IMR-90 (cell line): ENCODE measurements at places on chromosomes 16 and 17. TPM values are rescaled to one million over a fixed set of nuclear protein-coding genes. Genes with fewer than 3 reads are reported as not detected.

DNA sequence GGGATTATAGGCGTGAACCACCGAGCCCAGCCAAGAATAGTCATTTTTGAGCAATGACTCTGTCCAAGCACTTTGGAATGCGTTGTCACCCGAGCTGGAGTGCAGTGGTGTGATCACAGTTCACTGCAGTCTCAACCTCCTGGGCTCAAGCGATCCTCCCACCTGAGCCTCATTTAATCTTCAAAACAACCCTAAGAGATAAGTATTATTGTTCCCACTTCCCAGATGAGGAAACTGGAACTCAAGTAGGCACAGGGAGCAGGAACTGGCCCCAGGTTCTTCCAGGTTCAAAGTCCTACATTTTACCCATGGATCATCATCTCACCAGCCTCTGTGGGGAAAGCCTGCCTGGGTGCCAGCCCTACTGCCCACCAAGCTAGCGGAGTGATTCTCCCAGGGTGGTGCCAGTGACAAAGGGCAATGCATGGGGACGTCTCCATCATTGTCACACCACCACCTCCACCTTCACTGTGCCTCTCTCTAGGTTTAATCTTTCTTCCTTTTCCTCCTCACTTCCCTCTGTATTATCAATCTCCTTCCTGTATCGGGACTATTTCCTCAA lies 11.3 kb upstream of the RNF157 start:
- DNase-seq = no peak

DNA sequence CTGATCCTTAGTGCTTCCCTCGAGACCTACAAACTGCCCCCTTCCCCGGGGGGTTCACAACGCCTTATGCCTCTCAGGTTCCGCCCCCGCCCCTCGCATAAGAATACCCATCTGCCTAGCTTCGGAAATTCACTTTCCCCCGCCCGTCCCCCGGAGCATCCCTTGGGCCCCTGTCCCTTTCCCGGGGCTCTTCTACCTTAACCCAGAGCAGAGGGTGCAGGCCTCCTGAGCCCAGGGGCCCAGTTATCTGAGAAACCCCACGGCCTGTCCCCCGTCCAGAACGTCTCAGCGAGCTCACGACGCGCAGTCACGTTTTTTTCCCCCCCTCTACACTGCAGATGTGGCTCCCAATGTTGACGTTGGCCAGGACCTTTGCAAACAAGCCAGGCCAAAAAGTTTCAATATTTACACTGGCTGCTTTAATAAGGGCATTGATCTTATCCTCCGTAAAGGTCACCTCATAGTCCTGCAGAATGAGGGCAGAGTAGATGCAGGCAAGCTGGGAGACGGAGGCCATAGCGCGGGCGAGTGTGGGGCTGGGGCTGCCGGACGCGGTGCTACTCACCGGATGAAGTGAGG lies 1.4 kb upstream of the NBR1 start:
- peak; percentile 26 for DNase-seq

HOXB1 gene
- not detected in 2 replicates for total RNA-seq

DNA sequence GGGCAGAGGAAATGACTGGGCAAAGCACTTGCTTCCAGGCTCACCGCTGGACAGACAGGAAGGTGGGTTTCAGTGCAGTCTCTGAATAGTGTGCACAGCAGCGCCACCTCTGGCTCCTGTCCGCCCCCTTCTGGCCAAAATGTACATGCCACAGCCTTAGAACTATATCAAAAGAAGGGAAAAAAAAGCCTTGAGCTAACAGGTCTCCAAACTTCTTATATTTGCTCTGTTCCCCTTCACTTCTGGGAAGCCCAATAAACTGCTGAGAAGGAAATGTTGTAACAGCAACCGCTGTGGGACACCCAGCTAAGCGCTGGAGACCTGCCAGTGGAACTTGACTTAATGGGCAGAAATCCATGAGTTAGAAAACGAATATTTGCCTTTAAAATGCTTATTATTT lies 17.5 kb downstream of the COG7 start:
- peak; percentile 48 for DNase-seq

- DNase-seq = no peak
Observed at GRCh38 chr17:79630126-79630525, 19.3 kb upstream of the RBFOX3 start.

EVPL gene
- total RNA-seq = not detected in 2 replicates

ABCC3 gene
- 2.2 and 3.2 TPM in 2 replicates for total RNA-seq

CCDC144A gene
- 1.4 and 3.6 TPM in 2 replicates for total RNA-seq

- peak; percentile 86 for DNase-seq
Observed at GRCh38 chr17:1783834-1784611, 22.2 kb downstream of the SERPINF1 start.

SLC2A4 gene
- total RNA-seq = under 0.01 TPM in 1 of 2 replicates, not detected in the other

GRCh38 chr16:77299395-77299794 lies 100.2 kb downstream of the SYCE1L start:
- DNase-seq = no peak

MTHFSD gene
- 7.8 and 8.2 TPM in 2 replicates for total RNA-seq

DNA sequence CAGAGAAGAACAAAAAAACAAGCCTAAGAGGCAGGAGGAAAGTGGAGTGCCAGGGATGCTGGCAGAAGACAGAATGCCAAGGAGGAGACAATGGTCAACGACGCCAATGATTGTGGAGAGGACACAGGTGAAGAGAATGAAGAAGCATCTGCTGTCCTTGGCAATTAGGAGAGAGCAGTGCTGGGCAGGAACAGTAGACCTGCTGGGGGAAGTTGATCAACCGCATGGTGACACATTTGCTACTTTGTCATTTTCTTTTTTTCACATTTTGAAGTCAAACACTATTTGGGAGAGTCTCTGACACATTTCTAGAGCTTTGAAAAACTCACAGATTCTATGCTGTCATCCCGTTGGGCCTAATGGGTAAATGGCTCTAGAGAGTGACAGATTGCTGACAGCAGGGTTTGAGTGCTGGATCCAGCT lies 1.1 kb upstream of the PIK3R6 start:
- no peak for DNase-seq

DNA sequence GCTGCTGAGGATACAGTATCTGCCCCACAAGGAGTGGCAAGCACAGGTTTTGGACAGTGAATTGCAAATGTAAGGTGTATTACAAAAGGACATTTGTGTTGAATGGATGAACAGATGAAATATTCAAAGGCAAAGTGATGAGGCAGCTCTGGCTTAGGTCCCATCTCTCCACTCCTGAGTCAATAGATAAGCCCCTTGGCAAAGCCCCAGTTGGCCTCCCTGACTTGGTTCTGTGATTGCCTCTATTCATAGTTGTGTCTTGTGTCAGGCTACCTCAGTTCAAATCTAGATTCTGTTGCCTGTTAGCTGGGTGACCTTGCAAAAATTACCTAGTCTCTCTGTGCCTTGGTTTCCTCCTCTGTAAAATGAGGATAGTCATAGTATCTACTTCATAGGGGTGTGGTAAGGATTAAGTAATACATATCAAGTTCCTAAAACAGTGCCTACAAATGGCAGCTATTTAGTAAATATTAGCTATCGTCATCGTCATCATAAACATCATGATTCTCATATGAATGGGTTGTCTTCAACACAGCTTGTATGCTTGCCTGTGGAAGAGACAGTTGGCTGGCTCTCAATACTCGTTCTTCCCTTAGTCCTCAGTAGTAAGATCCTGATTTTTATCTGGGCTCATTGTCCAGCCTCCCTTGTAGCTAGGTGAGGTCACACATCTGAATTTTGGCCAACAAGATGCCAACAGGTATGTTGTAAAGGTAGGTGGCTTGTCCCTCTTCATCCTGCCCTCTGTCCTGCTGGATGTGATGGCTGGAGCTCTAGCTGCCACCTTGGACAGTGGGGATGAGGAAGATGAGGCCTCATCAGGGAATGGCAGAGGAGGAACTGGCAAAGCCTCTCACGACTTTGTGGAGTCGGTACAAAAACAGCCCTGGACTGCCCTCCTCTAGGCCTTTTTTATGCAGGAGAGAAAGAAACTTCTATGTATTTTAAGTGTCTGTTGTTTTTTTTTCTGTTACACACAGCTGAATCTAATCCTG lies 2.1 kb upstream of the MFAP4 start:
- peak; percentile 37 for DNase-seq

CCL16 gene
- not detected in 2 replicates for total RNA-seq

GRCh38 chr17:63698886-63699637 lies 863 bp downstream of the LIMD2 start:
- DNase-seq = peak; percentile 29

DNA sequence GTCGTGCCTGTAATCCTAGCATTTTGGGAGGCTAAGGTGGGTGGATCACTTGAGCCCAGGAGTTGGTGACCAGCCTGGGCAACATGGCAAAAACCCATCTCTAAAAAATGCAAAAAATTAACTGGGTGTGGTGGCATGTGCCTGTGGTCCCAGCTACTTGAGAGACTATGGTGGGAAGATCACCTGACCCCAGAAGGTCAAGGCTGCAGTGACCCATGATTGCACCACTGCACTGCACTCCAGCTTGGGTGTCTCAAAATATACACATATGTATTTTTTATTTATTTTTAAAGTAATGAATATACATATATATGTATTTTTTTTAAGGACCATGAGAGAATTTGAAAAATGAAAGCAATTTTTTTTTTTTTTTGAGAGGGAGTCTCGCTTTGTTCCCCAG lies 5.1 kb upstream of the NUFIP2 start:
- DNase-seq = no peak

DNA sequence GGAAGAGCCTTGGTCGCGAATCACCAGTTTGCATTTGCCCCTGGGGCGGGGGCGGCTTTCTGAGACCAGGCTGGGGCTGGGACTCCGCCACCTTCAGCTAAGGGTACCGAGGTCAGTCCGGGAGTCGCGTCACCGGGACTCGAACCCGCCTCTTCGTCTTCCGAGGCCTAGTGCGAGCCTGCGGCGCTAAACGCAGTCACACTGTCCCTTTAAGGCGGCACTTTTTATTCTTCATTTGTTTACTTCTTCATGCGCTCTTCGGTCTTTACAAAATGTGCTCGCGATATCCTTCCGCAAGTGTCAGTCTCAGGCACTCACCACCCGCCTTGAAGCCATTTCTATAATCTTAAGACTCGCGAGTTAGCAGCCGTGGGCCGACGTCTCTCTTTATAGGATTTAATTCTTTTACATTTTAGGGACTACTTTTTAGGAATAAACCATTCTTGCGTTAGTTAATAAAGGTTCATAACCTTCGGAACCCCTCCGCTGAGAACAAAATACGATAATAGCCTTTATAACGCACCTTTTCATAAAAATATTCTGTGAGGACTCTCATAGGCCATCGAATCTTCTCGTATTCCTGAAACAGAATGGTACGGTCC lies 593 bp upstream of the HEXIM1 start:
- peak; percentile 97 for DNase-seq

- no peak for DNase-seq
Observed at GRCh38 chr16:87931504-87931903, 4.8 kb downstream of the CA5A start.

DNA sequence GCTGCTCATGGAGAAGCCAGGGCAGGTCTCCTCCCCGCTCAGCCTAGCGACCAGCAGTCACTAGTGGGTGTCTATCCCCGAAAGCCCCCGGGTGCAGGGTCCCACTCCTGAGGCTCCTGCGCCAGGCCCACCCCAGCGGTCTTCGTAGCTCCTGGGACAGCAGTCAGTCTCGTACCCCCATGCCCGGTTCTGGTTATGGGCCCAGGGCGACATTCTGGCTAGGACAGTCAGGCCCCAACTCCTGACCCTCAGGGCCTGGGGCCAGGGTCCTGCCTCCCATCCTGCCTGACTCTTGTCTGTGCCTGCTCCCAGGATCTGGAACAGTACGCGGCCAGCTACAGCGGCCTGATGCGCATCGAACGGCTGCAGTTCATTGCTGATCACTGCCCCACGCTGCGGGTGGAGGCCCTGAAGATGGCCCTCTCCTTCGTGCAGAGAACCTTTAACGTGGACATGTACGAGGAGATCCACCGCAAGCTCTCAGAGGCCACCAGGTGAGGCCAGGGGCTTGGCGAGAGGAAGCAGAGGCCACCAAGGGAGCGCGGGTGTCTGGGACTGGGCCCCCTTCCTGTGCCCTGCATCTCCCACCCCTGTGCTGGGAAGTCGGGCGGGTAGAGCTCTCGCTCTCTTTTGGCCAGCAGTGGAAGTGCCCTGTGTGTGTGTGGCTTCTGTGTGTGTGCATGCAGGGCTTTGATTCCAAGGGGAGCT lies 2.0 kb downstream of the GPS1 start:
- DNase-seq = no peak

SPNS2 gene
- total RNA-seq = under 0.01 TPM in 1 of 2 replicates, not detected in the other

DNA sequence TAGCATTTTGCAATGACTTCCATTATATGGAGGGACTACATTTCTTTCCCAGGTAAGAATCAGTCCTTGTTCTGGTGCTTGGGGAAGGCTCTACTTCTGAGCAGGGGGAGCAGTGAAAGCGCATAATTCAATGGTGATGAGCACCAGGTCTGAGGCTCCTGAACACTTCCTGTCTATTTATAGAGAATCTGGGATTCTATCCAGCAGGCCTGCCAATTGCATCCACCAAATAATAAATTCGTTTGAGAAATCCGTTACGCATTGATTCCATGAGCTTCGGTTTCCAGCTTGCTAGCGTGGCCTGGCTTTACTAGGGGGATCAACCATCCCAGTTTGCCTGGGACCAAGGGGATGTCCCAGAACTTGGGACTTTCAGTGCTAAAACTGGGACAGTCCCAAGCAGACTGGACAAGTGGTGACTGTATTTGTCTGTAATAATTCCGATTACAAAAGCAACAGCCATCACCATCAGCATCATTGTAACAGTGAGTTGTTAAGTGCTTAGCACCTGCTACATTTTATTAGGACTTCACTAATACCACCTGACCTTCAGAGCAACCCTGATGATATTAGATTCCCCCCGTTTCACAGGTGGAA lies 349.9 kb downstream of the MAF start:
- DNase-seq = no peak

DNA sequence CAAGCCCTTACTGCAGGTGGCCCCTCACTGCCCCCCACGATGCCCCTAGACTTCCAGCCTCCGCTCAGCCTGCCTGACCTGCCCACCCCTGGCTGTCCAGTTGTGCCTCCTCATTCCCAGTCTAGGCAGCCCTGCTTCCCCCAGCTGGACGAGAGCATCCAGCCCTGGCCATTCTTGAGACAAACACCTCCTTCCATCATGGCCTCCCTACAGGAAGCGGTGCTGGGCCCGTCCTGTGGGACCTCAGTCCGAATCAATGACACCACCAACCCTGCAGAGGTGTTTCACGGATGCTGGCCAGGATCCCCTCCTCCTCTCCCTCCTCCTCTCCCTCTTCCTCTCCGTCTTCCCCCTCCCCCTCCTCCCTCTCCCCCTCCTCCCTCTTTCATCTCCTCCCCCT lies 28.3 kb downstream of the CCDC40 start:
- no peak for DNase-seq

GRCh38 chr16:30875871-30876801 lies 17.7 kb downstream of the BCL7C start:
- DNase-seq = peak; percentile 26

IL17C gene
- total RNA-seq = not detected in 2 replicates

DNA sequence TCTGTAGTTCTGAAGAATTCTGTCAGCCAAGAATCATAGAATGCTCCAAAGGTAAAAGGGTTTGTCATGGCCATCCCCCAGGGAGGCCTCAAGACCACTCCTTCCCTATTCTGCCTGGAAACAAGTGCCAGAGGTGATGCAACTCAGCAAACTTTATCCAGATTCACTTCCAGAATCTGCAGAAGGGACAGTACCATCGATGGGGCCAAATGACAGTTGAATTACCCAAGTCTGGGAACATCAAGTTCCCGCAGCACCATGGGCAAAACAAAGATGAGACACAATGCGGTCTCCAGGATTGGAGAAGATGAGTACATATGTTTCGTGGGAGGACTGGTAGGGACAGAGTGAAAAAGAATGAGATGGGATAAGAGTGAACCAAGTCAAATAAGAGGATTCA lies 13.7 kb upstream of the TAT start:
- no peak for DNase-seq

GRCh38 chr16:54405478-54405877 lies 118.9 kb upstream of the IRX3 start:
- DNase-seq = no peak

- peak; percentile 29 for DNase-seq
Observed at GRCh38 chr17:41107941-41108450, 2.8 kb downstream of the KRTAP4-9 start.

GRCh38 chr16:14284371-14284770 lies 213.3 kb downstream of the MRTFB start:
- no peak for DNase-seq
